ENCODE measurements at places on chromosomes 5 and 9. TPM values are rescaled to one million over a fixed set of nuclear protein-coding genes. Genes with fewer than 3 reads are reported as not detected.

The MAP3K1 gene
- total RNA-seq = 35.2 TPM

The CARD9 gene
- 0.13 TPM for total RNA-seq

The OR1B1 gene
- 0.26 TPM for total RNA-seq

The C9 gene
- total RNA-seq = under 0.01 TPM

The IRX2 gene
- total RNA-seq = 1.5 TPM

The RAI14 gene
- 149 TPM for total RNA-seq

The CXCL14 gene
- under 0.01 TPM for total RNA-seq

The SPINK13 gene
- total RNA-seq = not detected

The PTPRD gene
- total RNA-seq = 1.8 TPM

The SPATA31C1 gene
- total RNA-seq = not detected

The DNAJB5 gene
- total RNA-seq = 3.3 TPM

The HTR1A gene
- not detected for total RNA-seq

The CNOT6 gene
- total RNA-seq = 21.5 TPM

The BARHL1 gene
- total RNA-seq = not detected

The KIF24 gene
- 1.6 TPM for total RNA-seq

The FOXD4 gene
- total RNA-seq = 0.13 TPM

The PPP3R2 gene
- total RNA-seq = not detected

The PDZD2 gene
- 1.2 TPM for total RNA-seq

The PTPA gene
- 114 TPM for total RNA-seq

The HIGD2A gene
- total RNA-seq = 36.3 TPM

The SPATA31A5 gene
- total RNA-seq = not detected

The IL4 gene
- not detected for total RNA-seq

The ZDHHC11B gene
- total RNA-seq = not detected

The FRMD3 gene
- 0.76 TPM for total RNA-seq

The DOCK8 gene
- 4.4 TPM for total RNA-seq

The ANKRD18A gene
- total RNA-seq = not detected

The WNK2 gene
- total RNA-seq = under 0.01 TPM

The KLHL3 gene
- total RNA-seq = 50.4 TPM

The WDR38 gene
- total RNA-seq = not detected

The IL3 gene
- total RNA-seq = not detected

The SOX30 gene
- not detected for total RNA-seq

The GARIN3 gene
- not detected for total RNA-seq
